Left hindlimb (tissue), 1 donor: ENCODE measurements at places on chromosomes 16 and 17.
A peak's percentile ranks its signal among the peaks of the same experiment; 100 is the strongest.

DNA sequence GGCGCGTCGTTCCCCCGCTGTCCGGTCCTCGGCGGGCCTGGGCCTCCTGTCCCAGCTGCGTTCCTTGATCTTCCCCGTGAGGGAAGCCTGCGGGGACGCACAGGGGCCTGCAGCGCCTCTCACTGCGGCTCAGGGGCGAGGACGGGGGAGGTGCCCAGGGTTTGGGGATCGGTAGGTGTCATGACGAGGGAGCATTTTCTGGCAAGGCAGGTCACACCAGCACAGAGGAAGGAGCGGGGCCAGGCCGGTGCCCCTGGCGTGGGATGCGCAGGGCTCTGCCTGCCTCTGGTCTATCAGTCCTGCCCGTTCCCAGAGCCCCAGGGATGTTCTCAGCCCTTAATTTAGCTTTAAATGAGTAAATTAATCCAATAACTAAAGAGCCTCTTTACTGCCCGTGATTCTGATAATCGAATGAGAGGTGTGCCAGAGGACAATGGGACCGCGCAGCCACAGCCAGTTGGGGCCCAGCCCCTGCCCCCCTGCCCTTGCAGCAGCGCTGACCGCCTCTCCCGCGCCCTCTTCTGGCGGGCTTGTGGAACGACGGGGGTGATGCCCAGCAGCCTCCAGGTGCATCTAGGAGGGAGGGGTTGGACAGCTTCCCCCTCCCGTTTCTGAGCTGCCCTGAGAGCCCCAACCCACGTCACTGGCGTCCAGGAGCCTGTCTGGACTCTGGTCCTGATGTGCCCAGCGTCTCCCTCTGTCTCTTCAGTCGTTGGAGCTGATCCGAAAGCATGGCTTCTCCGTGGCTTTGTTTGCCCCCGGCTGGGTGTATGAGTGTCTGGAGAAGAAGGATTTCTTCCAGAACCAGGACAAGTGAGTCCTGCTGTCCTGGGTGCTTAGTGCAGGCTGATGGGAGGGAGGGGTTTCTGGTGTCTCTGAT lies 7.9 kb downstream of the ENGASE start:
- DNase-seq = peak; percentile 53

DNA sequence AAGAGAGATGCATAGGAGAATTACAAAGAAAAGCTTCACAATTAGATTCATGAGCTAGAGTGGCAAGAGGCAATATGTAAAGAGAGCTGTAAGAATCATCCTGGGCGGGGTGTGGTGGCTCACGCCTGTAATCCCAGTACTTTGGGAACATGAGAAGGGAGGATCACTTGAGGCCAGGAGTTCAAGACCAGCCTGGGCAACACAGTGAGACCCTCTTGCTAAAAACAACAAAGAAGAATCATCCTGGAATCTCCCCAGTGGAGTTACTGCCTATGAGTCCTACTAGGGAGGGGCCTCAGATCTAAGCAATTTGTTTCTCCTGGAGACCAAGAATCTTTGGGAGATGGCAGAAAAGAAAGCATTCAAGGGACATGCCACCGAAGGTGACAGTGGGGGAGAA lies 119.1 kb downstream of the HIC1 start:
- no peak for DNase-seq

DNA sequence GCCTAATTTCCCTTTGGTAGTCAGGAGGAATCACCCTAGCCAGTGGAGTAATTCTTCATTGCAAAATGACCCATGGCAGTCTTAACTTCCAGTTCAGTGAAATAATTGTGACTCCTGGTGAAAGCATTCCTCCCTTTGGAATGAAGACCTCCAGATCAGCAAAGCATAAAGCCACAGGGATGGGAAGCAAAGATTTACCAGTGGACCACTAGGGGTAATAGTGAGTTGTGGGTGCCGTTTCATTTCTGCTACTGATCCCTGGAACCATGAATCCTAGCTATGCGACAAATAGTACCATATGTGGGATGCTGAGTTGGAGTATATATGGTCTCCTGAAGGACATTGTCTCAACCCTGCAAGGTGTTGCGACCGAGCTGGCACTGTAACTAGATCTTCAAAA lies 13.7 kb downstream of the DYNLL2 start:
- no peak for DNase-seq

GRCh38 chr16:72372087-72373045 lies 200.4 kb upstream of the PMFBP1 start:
- no peak for DNase-seq

DNA sequence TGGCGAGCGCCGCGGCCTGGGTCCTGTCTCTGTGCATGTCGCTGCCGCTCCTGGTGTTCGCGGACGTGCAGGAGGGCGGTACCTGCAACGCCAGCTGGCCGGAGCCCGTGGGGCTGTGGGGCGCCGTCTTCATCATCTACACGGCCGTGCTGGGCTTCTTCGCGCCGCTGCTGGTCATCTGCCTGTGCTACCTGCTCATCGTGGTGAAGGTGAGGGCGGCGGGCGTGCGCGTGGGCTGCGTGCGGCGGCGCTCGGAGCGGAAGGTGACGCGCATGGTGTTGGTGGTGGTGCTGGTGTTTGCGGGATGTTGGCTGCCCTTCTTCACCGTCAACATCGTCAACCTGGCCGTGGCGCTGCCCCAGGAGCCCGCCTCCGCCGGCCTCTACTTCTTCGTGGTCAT lies 6.8 kb downstream of the SSTR5 start:
- DNase-seq = no peak

GRCh38 chr16:49652456-49653172 lies 203.3 kb downstream of the ZNF423 start:
- DNase-seq = no peak

DNA sequence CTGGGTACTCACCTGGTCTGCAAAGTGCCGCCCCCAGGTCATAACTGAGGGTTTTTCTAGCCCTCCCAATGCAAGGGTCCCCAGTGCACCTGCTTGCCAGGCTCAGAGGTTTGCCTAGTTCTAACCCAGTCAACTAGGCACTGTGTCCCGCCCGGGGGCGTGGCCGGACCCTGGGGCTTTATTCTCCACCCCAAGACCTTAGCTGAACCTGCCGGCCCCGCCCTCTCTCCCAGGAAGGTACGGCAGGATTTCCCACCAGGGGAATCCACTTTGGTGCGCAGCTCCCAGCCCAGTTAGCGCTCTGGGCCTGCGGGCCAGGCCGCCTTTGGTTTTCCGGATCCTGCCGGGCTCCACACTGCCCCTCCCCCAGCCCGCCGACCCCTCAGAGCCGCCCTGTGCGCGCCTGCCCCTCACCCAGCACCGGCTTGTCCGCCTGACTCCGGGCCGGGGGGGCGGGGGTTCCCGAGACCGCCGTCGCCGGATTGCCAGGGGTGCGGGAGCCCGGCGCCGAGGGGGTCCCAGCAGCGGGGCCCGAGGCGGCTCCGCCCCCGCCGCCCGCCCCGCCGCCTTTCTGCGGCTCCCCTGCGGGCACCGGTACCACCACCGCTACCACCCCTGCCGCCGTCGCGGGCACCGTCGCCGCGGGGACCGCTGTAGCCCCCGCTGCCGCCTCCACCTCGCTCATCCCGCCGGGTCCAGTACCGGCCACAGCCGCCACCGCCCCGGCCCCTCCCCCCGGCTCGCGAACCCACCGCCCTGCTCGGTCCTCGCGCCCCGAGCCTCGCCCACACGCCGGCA lies 424 bp downstream of the YBX2 start:
- DNase-seq = no peak

- DNase-seq = no peak
Observed at GRCh38 chr17:4998027-4998731, 429 bp downstream of the KIF1C start.

DNA sequence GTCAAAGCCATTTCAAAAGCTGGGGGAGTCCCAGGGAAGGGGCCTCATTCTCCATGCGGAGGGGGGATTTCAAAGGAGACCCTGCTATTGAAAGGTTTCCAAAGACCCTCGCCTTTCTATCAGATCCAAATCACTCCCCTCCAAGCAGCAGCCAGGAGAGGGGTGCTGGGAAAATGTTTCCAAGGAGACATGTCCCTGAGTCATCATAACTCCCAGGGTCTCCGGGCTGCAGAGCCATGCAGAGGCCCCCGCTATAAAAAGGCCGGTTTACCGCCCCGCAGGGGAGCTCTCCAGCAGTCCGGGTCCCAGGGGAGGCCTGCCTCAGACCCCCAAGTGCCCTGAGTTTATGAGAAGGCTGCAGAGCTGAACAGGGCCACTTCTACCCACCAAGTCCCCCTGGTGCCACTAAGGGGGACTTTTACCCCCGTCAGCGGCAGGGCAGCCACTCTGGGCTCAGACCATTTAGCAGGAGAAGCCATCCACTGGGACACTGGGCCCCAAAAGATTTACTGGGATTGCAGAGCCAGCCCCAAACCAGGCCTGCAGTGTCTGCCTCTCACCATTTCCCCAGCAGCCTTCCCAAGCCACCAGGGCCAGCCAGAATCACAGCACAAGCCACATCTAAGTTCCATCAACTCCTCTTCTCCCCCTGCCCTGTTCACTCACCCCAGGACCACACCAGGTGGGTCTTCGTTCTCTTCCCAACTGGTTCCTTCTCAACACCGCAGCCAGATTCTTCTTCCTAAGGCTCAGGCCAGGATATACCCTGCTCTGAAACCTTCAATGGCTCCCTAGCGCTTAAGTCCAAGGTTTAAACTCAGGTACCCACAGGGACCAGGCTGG lies 234.4 kb downstream of the ZNF423 start:
- DNase-seq = peak; percentile 40

DNA sequence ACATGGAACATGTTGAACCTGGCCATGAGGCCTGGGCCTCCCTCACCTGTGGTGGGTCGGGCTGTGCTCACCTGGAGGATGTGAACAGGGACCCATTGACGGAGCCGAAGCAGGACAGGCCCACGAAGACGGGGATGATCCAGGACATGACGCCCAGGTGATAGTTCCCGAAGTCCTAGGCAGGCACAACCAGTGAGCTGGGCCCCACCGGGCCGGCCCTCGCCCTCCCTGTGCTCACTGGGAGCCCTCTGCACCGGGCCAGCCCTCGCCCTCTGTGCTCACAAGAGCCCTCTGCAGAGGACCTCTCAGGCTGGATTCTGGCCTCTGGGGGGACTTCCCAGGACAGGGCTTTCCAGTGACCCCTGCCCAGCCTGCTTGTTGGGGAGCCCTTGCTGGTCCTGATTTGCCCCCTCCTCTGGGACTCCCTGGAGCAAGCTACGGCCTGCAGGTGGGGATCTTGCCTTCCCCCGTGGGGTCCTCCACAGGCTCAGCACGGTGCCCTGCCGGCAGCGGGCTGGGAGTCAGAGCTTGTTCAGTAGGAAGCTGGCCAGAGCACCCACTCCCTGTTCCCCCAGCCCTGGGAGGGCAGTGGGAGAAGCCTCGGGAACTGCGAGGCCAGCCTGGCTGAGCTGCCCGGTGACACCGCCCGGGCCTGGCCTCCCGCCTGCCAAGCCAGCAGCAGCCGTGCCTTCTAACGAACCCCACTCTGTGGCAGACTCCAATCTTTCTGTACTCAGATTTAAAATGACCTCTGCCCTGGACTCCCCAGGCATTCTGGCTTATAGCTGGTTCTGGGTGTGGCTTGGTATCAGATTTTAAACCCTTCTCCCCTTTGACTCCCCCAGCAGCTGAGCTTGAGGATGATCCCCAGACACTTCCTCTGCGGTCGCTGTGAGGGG lies 30.4 kb downstream of the SLC7A5 start:
- DNase-seq = no peak

DNA sequence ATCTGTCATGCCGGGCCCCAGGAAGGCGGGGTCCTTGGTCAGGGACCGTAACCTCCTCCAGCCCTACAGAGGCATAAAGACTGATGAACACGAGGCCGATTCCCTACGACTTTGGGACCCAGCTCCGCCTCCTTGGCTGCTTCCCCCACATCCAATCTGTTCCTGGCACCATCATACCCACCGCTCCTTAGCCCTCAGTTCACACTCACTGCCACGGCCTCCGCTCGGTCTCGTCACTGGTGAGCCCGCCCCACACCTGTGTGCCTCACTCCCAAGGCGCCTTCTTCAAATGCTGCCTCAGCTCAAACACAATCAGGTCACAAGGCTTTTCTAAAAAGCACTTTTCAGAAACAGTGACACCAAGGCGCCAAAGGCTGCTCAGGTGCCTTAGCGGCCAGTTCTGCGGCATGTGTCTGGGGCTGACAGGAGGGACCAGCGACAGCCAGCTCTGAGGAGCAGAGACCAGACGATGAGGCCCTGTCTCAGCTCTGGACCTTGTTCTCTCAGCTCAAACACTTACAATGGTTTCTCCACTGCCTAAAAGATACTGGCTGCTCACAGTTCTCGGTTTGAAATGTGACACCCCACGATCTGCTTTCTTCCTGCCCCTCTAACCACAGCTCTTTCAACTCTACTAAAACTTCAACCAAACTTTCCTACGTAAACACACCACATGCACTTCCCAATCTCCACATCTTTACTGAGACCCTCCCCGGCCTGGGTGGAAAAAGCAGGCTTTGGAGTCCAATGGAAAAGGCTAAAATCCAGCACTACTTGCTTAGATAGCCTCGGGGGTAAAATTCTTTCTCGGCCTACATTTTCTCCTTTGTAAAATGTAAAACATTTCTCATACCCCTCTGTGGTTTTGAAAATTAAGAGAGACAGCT lies 33.2 kb downstream of the CYB5D2 start:
- DNase-seq = no peak

DNA sequence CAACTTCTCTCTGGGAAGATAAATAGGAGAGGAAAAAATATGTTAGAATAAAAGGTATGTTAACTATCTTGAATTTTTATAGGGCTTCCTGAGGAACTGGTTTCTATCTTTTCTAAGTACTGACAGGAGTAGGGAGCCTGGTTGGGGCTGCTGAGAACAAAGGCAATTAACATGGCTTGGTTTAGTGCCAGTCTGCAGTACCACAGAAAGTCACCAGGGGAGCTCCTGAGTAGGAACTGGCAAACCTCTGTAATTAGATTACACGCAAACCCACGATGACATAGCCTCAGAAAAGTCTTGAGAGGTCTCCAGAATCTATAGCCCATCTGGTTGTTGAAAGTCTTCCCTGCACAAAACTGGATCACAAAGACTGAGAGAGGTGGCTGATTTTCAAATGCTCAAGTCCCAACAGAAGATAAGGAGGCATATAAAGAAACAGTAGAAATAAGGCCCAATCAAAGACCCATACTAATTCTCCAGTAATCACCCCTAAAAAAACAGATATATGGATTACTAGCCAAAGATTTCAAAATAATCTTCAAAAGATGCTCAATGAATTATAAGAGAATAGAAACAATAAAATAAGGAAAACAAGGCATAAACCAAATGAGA lies 11.7 kb upstream of the CNTNAP4 start:
- no peak for DNase-seq

DNA sequence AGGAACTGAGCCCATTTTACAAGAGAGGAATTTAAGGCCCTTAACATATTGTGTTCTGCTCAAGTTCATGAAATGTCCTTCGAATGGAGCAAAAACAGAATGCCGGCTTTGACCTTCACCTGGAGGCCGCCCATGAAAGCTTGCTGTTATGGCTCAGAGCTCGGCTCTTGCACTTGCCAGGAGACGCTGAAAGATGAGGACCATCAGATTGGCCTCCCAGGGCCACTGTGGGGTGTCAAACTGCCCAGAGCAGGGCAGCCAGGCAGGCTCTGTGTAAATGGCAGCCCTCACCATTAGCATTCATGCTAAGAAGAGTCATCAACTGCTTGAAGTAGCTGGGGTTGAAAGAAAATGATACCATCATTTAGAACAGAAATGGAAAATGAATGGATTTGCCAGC lies 39.3 kb downstream of the IL21R start:
- peak; percentile 4 for DNase-seq

DNA sequence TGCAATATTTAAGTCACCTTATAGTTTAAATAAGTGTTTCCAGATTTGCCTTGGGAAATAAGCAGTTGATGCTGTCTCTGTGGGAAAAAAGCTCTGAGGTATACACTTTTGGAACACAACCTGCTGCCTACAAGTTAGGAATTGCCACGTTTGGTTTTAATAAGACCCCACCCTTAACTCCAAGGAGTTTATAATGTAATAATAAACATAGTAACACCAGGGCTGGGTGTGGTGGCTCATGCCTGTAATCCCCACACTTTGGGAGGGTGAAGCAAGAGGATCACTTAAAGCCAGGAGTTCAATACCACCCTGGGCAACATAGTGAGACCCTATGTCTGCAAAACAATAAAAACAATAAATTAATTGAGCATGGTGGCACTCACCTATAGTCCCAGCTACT lies 15.9 kb upstream of the SMG1 start:
- DNase-seq = no peak
